CD4-positive, alpha-beta T cell treated with Interleukin-6 at 100 ng/mL for 8 hours (primary cell): ENCODE measurements at places on chromosomes 7 and 10.

DNA sequence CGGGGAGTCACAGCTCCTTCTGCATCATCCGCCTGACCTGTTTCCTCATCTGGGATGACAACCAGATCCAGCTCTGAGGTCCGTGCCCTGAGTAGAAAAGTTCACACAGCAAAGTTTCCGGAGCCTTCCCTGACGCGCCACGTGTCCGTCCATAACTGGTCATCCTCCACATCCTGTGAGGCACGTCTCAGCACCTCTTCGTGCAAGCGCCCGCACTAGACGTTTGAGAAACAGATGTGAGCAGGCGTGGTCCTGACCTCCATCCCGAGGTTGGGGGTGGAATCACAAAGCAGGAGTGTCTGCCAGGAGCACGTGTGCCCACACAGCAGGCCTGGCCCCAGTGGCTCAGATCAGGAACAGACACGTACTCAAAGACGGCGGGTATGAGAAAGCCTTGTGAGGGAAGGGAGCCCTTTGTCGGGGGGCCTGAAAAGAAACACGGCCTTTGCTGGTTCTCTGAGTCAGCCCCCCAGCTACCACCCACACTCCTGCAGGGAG is 520.8 kb downstream of the DNAJB6 start:
- DNase-seq = no peak

DNA sequence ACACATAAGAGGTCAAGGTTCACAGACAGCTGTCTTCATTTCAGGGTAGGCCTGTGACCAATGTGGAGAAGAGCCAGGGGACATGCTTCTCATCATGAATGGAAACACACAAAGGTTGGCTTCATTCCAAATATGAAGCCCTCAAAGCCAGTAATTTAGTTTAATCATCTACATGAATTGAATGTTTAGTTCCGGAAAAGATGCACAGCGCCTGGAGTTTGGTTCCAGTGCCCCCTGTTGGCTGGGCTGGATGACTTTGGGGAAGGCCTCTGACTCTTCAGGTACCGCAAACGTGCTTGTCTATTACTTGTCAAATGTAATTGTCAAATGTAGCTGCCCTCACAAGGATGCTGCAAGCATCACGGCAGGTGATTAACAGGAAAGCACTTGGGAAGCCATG is 130.7 kb downstream of the ADRA2A start:
- no peak for DNase-seq

GRCh38 chr10:113183573-113183972 is 233.5 kb downstream of the TCF7L2 start:
- no peak for DNase-seq

DNA sequence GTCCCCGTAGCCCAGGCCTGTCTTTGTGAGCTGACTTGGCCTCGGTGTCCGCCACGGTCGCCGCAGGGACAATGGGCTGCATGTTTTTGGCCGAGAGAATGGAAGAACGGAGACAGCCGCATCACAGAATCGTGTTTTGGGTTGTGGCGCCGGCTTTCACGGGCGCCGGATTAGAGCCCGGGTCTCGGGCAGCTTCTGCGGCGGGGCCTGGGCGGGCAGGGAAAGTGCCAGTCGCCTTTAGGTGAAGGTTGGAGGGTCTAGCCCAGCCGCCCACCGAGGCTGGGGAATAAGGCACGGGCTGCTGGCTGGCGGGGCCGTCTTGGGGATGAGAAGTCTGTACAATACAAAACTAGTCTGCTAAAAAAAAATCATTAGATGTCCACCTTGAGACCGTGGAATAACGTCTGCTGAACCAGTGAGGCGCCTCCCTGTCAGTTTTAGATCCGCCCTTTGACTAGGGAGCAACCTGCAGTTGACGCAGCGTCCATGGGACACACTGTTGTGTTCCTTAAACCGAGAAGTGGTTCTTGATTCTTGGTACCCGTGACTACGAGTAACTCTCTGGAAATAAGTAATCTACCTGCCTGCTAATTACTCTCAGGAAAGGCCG is 577 bp downstream of the DNAJB9 start:
- DNase-seq = peak; percentile 32

- no peak for DNase-seq
These were observed 262.2 kb downstream of the KIF20B start for GRCh38 chr10:89963451-89964102.

DNA sequence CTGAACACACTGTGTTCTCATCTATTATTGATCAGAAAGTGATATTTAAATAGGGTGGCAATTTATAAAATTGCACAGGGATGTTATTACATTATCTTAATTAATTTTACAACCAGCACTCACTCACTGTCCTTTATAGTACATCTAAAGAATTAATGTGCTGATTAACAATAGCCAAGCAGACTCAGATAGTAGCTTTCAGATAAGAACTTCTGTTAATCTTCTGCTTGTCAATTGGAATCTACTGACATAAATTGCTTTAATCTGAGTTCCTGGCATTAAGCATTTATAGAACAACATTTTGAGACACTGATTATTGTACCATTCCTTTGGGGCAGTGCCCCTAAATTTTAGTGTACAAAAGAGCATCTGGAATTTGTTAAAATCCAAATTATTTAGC is 408.9 kb downstream of the GRM8 start:
- no peak for DNase-seq

DNA sequence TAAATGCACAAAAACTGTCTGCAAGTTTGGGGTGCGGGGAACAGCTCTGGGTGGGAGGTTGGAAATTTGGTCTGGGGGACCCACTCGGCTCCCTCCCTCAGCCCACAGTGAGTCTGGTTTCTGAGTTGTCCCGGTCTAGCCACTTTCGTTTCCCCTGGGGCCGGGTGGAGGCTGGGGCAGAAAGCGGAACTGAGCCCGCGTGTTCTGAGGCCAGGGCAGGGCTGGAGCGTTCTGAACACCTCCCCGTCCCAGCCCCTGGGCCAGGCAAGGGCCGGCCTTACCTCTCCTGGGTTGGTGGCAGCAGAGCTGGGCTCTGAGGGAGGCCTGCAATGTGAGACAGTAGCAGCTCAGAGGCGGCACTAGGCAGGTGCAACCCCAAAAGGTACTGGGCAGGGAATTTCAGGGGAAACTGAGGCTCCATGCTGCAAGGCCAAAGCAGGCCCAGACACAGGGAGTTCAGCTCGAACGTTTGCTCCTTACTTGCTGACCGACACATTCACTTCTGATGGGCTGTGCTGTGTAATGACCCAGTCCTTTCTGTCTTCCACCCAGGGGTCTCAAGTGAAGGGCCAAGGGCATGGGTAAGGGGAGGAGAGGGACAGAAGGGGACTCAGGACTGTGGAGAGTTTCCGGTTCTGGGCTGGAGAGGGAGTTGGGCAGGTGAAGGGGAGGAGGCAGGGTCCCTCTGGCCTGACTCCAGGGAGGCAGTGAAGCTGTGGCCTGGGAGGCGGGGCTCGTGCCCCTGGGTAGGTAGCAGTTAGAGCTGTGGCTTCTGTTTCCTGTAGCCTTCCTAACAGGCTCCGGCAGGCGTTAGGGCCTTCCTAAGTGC is 3.0 kb downstream of the IRF5 start:
- peak; percentile 21 for DNase-seq

- DNase-seq = peak; percentile 17
These were observed 20.7 kb downstream of the AVL9 start for GRCh38 chr7:32515890-32516550.

DNA sequence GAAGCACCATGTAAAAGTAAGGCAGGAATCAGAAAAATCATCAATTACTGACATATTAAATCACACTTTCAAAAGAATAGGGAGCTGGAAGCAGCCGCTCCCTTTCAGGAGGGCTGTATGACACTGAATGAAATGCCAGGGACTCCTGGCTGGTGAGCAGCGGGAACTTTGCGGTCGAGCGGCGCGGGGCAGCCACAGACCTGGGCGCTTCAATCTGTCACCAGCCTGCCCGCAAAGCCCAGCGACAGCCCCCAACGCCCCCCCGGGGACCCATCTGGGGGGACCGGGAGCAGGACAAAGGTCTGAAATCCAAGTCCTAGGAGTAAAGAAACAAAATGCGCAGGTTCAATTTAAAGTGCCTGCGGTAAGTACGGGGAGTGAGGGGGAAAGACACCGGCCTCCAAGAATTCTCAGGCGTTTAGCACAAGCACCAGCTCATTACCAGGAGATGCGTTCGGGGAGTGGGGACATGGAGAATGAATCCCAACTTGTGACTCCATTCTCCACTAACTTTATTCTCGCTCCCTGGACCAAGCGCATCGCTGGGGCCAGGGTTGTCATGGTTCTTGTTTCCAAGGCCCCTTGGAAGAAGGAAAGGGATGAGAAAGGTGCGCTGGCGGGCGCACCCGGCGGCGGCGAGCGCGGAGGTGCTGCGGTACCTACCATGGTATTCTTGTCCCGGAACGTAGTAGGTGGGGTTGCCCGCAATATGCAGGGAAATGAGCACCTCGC is 824 bp downstream of the RELN start:
- no peak for DNase-seq

- DNase-seq = no peak
These were observed 428.0 kb upstream of the TPK1 start for GRCh38 chr7:145263886-145264285.
